ENCODE measurements at places on chromosomes 5 and 9.
A peak's percentile ranks its signal among the peaks of the same experiment; 100 is the strongest.

GRCh38 chr5:107876906-107877305 is 206.2 kb upstream of the EFNA5 start:
- no peak for DNase-seq

DNA sequence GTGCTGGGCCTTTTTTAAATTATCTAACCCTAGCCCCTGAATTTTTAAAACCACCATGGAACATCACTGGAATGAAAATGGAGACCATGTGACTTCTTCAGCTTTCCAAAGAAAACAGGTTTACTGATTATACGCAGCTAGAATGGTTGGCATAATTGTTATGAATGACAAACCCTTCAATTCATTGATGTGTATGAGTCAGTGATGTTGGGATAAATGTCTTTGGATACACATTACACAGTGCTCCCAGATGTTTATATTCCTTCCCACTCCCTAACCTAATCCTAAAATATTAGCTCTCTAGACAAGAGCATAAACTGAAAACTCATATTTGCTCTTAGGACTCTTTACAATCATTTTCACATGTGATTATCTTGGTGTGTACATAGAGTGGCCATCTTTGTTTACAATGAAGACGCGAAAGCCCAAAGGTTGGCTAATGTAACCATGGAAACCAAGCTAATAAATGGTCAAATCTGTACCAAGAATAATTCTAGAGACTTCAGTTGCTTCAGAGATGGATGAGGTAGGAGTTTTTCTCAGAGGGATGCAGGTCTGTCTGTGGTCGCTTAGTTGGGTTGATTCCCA is 131.2 kb upstream of the HMHB1 start:
- DNase-seq: no peak

DNA sequence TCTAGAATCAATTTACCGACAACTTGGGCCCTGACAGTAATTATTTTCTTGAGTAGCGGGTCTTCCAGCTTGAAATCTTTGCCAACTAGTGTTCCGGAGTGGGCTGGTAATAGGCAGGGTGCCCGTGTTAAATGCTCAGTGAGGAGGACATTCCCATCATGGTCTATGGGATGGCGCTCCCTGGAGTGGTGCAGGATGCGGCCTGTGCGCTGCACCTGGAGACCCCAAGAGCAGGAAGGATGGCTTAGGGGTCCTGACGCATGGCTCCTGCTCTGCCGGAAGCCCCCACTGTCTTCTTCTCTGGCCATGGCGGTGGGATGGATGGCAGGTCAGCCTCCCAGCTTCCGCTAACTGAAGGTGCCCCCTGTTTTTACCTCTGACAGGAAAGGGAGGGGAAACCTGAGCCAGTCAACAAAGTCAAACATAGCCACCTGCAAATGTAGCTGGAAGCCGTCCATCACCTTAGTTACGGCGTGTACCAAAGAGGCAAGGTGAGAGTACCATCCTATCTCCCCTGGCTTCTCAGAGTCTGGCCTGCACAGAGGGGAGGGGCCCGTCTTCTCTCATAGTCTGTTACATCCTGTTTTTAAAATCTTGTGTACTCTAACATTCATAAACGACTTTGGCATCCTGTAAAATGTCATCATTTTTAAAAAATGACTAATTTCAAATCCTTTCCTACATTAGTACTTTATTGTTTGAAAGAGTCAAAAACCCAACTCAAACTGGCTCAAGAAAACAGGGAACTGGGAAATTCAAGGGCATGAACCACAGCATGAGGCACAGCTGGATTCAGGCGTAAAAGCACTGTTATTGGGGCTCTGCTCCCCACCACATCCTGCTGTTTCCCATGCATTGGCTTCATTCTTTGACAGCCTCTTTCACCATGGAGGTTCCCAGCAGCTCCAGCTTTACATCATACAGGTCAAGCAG is 28.5 kb upstream of the UNC5A start:
- no peak for DNase-seq

GRCh38 chr9:33042473-33042872 is 17.4 kb downstream of the DNAJA1 start:
- DNase-seq: no peak

- DNase-seq: no peak
Observed at GRCh38 chr9:77747163-77747562, 99.0 kb upstream of the GNA14 start.

GRCh38 chr5:40571729-40572128 is 108.0 kb upstream of the PTGER4 start:
- DNase-seq: no peak

- no peak for DNase-seq
Observed at GRCh38 chr9:90107726-90108655, 503.2 kb downstream of the GADD45G start.

GRCh38 chr5:68067291-68067690 is 148.3 kb upstream of the PIK3R1 start:
- no peak for DNase-seq

DNA sequence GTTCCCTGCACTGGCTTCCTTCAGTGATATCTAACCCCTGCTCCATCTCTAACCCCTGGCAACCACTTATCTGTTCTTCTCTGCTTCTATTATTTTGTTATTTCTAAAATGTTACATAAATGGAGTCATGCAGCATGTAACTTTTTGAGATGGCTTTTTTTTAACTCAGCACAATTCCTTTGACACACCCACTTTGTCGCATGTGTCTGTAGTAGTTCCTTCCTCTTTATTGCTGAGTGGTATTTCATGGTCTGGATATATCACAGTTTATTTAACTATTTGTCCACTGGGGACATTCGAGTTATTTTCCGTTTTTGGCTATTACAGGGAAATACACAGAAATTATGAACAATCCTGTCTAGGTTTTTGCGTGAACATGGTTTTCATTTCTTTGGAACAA is 200.2 kb downstream of the TRIO start:
- no peak for DNase-seq

- DNase-seq: no peak
Observed at GRCh38 chr5:174155706-174156105, 110.2 kb downstream of the NSG2 start.

DNA sequence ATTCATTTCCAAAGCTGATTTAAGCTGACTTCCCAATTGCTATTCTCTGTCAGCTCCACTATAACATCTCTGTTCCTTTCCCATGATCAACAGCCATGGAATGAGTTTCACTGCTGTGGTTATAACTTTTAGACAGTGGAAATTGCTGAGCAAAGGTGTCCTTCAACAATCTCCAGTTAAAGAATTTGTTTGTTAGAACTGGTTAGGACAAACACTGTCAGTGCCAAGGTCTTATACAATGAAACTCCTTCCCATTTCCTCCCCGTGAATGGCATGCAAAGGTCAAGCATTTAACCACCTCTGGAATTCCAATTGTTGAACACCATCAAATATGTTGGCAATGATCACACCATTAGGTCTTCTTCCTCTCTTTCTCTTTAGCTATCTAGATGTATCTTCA is 45.7 kb upstream of the GHR start:
- DNase-seq: no peak

- DNase-seq: no peak
Observed at GRCh38 chr9:75960551-75960950, 70.1 kb downstream of the PCSK5 start.

DNA sequence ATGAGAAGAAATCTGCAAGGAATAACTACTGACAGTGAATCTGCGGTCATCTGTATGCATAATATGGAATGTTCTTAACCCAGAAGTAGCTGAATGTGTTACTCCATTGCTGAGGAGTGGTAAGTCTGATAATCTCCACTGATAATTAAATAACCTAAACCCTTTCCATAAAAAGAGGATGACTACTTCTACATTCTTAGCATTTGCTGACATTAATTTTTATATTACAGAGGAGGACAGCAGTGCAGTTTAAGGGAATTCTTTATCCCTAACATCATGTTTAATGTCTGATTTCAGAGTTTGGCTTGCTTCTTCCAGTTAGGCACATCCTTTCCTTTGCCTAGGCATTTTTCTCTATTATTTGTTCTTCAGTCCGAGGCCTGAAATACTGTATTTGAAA is 52.2 kb downstream of the CDC42SE2 start:
- DNase-seq: no peak

DNA sequence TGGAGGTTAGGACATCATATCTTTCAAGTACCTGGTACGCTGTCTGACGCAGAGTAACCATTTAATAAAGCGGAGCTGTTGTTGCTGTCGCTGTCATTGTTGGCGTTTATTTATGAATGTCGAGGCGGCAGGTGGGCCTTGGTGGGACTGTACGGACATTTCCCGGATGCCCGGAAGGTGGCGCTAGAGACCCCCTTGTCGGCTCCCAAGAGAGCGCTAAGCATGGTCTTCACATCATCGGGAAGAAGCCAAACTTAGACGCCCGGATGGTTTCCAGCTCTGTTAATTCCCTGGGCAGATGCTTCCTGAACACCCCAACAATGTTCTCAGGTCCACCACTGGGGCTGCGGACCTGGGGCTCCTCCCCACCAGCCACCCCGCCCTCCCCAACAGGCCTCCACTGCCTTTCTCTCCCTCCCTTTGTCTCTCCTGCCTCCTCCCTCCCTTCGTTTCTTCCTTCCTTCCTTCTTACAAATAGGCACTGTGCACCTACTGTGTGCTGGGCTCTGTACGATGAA is 54.1 kb downstream of the DUSP1 start:
- DNase-seq: peak; percentile 86

- DNase-seq: no peak
Observed at GRCh38 chr5:15248731-15249130, 251.2 kb upstream of the FBXL7 start.

- DNase-seq: no peak
Observed at GRCh38 chr5:1882337-1883119, at the start of gene IRX4. Gene IRX4, minus strand, starts transcription at chr5:1882925. Its CDS starts 278 bp downstream, at chr5:1882647.

DNA sequence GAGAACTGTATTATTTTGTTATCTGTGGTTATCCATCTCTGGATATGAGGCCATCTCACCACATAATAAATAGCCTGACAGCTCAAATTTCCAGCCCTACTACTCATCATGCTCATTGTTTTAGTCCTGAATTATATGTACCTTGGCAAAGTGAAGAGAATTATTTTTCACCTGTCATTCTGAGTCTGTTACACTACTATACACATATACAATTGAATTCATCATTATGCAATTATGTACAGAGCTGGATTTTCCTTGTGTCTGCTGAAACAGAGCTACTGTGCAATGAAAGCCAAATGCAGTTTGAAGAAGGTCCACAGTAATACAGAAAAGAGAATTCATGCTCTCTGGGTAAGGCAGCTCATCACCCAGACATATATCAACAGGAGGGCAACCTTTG is 28.5 kb downstream of the ESM1 start:
- DNase-seq: no peak

- no peak for DNase-seq
Observed at GRCh38 chr5:93621327-93621798, 38.3 kb downstream of the NR2F1 start.

GRCh38 chr5:111668477-111669414 is 88.2 kb downstream of the NREP start:
- no peak for DNase-seq

DNA sequence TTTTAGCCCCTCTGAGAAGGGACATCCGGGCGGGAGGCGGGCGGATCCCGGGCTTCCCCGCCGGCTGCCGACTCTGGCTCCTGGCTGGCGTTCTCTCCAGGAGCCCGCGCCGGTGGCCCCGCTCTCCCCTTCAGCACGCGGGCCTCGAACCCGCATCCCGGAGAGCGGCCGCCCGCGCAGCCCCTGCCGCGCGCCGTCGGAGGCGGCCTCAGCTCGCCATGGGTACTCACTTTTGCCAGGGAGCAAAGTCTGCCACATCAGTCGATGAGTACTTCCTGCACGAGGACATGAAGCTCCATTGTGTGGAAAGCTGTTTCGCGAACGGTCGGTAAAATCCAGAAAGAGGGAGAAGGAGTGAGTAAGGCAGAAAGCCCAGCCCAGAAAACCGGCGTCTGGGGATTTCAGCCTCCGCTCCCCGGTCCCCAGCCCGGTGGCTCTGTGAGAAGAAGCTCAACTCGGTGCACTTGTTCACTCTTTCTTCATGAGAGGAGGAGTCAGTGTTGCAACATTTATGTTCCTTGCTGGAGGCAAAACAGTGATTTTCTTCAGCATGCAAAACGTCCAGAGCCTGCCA is at the start of gene PRLR:
TSS of gene PRLR (minus strand) at position 450 of the 574 bp plus-strand sequence. CDS start 140,867 bp downstream, outside the sequence.
- no peak for DNase-seq

- no peak for DNase-seq
Observed at GRCh38 chr5:150780187-150780692, 1.7 kb downstream of the SMIM3 start.

- no peak for DNase-seq
Observed at GRCh38 chr9:133991214-133991921, 756 bp downstream of the VAV2 start.

GRCh38 chr5:38554861-38555260 is 1.6 kb downstream of the LIFR start:
- DNase-seq: no peak

- no peak for DNase-seq
Observed at GRCh38 chr9:121735065-121735792, 83.8 kb downstream of the DAB2IP start.

GRCh38 chr5:142522983-142523382 is 162.9 kb downstream of the FGF1 start:
- no peak for DNase-seq

DNA sequence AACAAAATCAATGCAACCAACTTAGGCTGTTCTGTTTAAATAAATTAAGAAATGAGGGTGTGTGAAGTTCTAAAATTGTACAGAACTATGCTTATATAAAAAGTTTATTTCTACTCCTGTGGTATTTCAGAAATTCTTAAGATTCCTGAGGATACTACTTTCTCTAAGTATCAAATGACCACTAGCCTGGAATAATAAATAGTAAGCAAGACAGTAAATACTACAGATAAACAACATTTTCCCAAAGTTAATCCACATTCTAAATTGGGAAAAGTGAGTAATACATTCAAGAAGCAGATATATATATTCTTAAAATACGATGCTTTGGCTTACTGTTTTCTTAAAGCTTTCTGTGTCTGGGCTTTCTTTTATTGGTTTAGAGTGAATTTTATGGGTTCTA is 29.5 kb downstream of the CCNH start:
- no peak for DNase-seq

DNA sequence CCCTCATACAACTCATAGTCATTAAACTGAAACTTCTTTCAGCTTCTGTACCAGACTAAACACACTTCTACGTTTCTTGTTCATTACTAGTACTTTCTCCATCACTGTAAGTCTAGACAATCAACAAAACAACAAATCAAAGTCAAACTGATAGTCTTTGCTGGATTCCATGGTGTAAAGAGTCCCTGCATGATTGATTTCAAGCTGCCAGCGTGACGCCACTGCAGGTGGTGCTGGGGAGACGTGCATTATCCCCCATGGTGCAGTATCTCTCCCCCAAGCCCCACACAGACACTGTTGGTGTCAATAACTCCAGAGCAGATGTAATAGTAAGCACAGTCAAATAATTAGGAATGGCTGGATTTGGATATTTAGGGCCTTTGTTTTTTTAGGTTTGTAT is 10.7 kb upstream of the SLC2A8 start:
- DNase-seq: no peak

GRCh38 chr5:111596705-111597104 is 84.4 kb upstream of the STARD4 start:
- no peak for DNase-seq

DNA sequence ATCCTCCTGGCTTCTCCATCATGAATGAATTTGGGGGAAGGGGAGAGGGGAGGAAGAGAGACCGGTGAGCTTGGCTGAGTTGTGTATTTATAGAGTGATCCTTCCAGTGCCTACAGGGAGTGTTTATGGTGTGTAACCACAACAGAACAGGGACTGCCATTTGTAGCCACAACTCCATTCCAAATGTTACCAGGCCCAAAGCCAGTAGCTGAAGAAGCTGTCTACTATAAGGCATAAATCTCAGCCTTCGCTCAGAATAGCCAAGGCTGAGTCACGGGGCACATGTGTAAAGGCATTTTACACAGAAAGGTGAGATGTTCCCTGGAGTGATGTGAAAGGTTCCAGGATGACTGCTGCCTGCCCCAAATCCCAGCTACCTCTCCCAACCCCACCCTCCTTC is 2.5 kb downstream of the TMEM252 start:
- DNase-seq: no peak

- DNase-seq: peak; percentile 62
Observed at GRCh38 chr5:112921833-112922817, at the start of gene REEP5. Gene REEP5, minus strand, starts transcription at chr5:112922227. Its CDS starts 37 bp downstream, at chr5:112922190.

Data from stimulated activated CD8-positive, alpha-beta memory T cell treated with anti-CD3 and anti-CD28 coated beads, Interleukin-4, amount 100 ng/mL, for 4 hours (primary cell).